NCI-H446 (cell line): ENCODE measurements at places on chromosomes 3 and 15.

GRCh38 chr15:48667701-48668100 lies 22.2 kb upstream of the FBN1 start:
- no peak for DNase-seq

DNA sequence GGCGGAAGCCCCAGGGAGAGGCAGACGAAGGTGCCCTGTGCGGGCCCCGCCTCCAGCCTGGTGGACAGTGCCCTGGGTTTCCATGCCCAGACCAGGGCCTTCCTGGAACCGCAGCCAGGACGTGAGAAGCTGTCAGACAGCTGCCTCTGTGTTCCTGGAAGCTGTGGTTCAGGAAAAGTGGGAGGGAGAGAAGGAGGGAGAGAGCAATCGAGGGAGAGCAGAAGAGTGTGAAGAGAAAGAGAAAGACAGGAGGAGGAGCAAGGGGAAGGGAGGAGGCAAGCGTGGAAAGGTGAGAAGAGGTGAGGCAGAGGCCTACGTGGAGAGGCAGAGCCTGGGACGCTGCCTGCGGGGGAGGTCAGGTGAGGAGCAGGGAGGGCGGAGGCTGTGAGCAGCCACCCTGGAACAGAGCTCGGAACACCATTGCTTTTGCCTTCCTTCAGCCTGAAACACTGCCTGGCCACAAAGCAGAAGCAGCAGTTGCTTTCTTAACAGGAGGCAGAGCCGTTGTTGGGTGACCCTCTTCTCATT lies 18.6 kb downstream of the ZDHHC19 start:
- DNase-seq = no peak

GRCh38 chr3:151969026-151969642 lies 95.7 kb downstream of the SUCNR1 start:
- no peak for DNase-seq

- no peak for DNase-seq
These were observed 236.9 kb upstream of the TRIM42 start for GRCh38 chr3:140441006-140441405.

GRCh38 chr3:55330355-55330754 lies 156.8 kb downstream of the WNT5A start:
- DNase-seq = no peak

DNA sequence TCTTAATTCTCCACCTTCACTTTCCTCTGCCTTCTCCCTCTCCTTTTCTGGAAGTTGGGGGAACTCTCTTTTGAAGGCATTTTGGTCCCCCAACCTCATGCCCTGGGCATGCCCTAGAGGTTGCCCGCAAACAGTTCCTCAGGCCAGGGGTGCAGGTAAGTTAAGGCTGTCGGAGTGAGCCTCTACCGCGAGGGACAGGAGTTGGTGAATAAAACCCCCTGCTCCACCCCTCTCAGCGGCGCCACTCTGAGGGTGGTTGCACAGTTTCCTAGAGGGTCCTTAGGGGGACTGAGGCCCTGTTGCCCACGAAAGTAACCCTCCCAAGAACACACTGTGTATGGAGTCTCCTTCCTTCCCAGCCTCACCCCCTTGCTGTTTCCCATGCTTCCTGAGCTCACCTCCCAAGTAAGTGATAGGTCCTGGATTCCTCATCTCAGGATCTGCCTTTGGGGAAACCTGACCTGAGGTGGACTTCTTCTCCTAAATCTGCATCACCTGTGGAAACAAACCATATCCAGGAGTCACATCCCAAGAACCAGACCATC lies 23.1 kb upstream of the THSD4 start:
- DNase-seq = no peak

GRCh38 chr3:147244397-147244796 lies 161.9 kb downstream of the ZIC4 start:
- no peak for DNase-seq

DNA sequence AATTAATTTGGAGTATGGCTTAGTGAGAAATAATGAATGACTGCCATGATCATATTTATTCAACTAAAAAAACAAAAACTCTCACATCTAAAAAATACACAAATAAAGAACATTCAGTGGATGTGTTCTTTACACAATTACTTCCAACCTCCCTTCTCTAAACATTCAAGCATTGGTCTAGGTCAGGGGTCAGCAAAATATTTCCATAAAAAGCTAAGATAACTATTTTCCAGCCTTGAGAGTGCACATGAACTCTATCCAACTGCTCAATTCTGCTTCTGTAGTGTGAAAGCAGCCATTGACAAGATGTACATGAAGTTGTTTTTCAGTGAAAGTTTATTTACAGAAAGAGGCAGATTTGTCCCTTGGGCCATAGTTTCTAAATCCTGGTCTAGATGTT lies 406.3 kb downstream of the MAGI1 start:
- no peak for DNase-seq

DNA sequence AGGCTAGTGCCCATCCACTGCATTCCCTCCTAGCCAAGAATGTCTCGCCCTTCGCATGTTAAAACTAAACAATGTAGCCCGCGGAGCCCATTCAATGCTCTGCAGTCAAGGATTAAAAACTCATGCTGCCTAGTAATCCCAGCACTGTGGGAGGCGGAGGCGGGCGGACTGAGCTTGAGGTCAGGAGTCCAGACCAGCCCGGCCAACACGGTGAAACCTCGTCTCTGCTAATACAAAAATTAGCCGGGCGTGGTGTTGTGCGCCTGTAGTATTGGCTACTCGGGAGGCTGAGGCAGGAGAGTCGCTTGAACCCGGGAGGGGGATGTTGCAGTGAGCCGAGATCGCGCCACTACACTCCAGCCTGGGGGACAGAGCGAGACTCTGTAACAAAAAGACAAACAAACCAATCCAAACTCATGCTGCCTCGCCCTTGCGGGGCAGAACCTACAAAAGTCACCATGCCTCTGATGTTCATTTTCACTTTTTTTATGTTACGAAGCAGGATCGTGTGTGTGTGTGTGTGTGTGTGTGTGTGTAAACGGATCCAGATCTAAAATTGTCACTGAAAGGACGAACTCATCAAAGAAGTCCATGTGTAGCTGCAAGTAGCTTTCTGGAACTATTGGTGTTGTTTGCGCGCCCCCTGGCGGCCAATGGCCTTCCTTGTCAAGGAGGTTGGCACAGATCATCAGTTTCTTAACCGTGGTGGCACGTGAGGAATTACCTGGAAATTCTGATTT lies 54.8 kb upstream of the SPESP1 start:
- peak; percentile 85 for DNase-seq

DNA sequence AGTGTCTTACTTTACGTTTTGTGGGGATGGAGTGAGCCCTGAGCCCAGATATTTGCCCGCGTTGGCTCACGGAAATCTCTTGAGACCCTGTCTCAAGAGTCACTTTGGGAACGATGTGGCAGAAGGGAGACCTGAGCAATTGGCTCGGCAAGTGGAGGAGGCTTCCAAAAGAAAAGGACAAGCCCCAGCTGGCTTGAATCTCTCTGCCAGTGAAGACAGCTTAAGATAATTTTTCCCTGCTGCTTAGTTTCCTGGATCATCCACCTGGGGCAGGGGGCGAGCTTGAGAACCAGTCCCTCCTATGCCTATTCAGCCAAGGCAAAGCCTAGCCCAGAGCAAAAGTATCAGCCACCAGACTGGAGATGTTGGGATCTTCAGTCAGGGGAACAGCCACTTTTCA lies 708 bp downstream of the SEC22A start:
- no peak for DNase-seq

- no peak for DNase-seq
These were observed 131.2 kb downstream of the KLF13 start for GRCh38 chr15:31457631-31458526.

GRCh38 chr3:45950686-45951600 lies 7.7 kb downstream of the CXCR6 start:
- no peak for DNase-seq

DNA sequence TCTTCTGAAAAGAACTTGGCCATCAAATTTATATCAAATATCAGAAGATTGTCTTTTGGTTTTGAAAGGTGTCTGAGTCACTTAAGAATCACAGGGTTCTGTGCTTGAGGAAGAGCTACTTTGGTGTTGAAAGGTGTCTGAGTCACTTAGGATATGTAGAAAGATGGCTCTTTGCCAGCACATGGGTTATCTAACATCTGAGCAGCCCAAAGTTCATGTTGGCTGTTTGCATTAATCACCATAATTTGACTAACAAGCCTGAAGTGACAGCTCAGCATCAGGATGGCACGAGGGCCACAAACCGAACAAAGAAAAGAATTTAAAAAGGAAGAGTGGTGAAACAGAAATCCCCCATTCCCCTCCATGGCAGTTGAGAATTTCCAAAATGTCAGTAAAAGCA lies 190.5 kb upstream of the CMC1 start:
- no peak for DNase-seq

DNA sequence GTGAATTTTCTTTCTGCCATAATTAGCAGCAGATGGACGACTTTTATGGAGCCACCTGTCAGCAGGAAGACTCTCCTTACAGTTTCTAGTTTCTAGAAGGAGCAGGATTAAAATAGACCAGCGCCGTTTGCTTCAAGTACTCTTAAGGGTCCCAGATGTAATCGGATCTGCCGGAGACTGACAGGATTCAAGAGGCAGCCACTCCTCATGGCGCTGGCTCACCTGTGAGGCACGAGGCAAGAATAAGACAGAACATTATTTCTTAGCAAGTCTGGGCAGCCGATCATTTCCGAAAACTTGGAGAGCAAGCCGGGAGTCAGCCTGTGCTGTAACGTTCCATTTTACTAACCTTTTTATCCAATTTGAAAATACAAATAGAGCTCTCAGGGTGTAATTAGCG lies 410.4 kb upstream of the RORA start:
- no peak for DNase-seq

DNA sequence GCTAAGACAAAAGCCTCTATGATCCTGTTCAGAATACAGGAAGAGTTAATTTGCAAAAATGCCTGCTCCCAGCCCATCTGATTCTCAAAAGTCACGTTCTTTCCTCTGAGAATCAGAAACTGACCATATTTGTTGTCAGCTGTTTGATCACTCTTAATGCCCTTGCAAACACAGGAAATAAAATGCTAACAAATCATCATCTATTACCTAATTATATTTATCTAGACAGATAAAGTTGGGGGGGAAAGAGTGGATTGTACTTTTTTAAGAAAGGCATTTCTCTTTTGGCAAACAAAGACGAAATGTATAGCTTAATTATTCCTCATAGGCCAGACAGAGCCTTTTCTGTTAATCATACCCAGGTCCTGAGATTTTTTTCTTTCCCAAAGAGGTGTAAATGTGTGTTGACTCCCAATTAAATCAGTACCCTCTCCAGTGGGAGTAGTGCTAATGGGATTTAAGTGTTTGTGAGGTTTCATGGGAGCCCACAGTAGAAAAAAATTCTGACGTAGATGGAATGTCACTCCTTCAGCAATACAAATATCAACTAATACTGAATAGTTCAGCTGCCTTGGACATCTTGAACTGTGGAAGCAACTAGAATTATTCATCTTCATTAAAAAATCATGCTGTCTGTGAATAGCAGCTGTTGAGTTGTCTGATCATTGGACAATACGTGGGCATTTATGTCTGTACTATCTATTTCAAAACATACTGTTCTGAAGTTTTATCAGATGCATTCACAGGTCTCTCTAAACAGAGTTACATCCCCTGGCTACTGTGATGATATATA lies 22.5 kb upstream of the BNIP2 start:
- no peak for DNase-seq

GRCh38 chr15:82651708-82652107 lies 4.5 kb upstream of the CPEB1 start:
- DNase-seq = no peak

GRCh38 chr3:186340204-186340603 lies 21.8 kb downstream of the DGKG start:
- DNase-seq = no peak

GRCh38 chr3:40404591-40405198 lies 17.7 kb downstream of the ENTPD3 start:
- no peak for DNase-seq

DNA sequence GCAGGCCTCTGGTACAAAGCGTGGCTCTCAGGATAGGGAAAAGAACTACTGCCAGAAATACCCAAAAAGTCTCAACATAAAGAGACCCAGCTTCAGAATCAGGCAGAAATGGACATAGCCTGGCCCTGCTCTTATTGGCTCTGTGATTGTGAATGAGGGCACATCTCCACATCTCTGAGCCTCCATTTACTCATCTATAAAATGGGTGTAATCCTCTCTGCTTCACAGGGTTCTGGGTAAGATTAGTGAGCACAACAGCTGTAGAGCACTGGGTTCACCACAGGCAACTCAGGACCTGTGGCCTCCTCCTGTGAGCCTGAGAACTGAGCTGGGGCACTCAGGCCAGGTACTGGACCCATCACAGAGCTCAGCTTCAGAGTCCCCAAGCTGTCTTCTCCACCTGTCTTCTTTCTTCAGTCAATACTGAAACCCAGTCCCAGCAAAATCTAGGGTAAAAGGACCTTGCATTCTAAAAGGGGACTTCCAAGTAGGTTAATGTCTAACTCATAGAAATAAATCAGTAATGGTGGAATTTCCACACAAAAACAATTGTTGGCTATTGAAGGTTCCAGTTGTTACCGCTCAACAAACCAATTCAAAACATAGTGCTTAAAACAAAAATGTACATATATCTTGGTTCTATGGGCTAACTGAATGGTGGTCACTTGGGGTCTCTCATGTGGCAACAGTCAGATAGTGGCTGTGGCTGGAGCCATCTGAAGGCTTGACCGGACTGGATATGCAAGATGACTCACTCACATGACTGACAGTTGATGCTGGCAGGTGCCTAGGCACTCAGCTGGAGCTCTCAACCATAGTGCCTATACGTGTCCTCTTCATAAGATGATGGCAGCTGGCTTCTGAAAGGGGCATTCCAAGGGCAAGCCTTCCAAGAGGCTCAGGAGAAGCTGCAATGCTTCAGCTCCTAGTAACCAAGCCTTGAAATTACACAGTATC lies 47.3 kb downstream of the TRIM42 start:
- DNase-seq = no peak

- DNase-seq = no peak
These were observed 11.7 kb downstream of the SHOX2 start for GRCh38 chr3:158094235-158095110.

DNA sequence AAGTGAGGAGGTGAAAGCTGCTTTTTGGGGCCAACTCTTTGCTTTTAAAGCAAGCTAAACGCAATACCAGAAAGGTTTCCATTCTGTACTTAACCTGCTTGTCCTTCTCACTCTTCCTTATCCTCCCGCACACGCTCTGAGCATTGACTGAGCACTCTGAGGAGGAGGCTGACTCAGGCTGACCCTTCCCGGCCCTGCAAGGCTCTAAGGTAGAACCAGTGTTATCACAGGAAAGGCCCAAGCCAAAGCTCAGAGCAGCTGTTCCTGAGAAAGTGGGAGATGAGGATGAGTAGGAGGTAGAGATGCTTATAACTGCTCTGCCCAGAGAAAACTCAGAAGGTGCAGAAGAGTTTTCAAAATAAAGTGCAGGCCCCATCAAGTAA lies 2.3 kb downstream of the B3GNT5 start:
- DNase-seq = no peak

- no peak for DNase-seq
These were observed 286.4 kb downstream of the ZIC4 start for GRCh38 chr3:147119989-147120388.

DNA sequence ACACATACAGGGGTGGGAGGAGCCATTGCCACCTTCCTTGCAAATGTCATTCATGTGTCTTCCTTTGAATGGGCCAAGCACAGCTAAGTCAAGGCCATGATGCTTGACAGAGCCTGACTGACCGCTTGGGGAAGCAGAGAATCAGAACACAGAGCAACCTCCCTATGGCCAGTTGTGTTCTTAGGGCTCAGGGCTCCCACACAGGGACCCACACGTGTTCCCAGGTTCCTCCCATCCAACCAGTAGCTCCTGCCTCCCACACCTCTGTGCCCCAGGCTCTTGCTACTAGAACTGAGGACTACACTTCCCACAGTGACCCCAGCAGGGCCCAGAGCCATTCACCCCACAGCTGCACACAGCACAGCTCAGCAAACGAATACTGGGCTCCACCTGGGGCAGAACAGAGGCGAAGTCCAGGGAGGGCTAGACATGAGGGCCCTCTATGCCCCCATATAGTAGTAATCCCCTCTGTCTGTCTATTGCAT lies 42.9 kb downstream of the KLF15 start:
- DNase-seq = no peak
